Activated T-cell treated with anti-CD3 and anti-CD28 coated beads, Interleukin-2, amount 50 U/mL, for 1 hour (primary cell): ENCODE measurements at places on chromosomes 1 and 21.
A peak's percentile ranks its signal among the peaks of the same experiment; 100 is the strongest.

- DNase-seq = no peak
Observed at GRCh38 chr1:170445096-170445495, 86.9 kb upstream of the GORAB start.

DNA sequence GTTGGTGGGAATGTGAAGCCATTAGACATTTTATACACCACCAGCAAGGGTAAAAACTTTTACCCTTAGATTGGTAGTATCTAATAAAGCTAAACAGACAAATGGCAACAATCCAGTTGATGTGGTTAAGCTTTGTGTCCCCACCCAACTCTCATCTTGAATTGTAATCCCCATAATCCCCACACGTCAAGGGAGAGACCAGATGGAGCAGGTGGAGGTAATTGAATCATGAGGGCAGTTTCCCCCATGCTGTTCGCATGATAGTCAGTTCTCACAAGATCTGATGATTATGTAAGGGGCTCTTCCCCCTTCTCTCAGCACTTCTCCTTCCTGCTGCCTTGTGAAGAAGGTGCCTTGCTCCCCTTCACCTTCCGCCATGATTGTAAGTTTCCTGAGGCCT lies 602.3 kb downstream of the NUF2 start:
- DNase-seq = no peak

GRCh38 chr1:71687376-71687775 lies 595.0 kb downstream of the NEGR1 start:
- DNase-seq = no peak

DNA sequence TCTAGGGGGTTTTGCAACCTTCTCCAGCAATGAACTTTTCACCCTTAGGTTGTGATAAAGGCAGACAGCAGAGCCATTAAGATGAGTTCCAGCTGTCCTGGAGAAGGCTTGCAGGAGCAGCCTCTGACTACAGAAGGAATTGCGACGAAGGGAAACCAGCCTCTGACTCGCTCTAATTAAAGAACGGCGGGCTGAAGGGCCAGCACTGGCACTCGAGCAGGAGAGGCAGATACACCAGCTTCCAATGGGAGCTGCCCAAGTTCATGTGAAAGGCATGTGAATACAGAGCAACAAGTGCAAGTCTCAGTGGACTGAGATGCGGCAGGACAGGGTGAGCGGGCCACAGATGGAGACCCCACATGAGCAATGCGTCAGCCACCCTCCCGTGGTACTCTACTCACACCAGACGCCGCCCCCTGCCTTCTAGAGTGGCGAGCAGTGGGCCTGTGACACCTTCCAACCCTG lies 15.7 kb downstream of the RCC2 start:
- no peak for DNase-seq

GRCh38 chr1:93450321-93450720 lies 2.4 kb downstream of the FNBP1L start:
- DNase-seq = no peak

DNA sequence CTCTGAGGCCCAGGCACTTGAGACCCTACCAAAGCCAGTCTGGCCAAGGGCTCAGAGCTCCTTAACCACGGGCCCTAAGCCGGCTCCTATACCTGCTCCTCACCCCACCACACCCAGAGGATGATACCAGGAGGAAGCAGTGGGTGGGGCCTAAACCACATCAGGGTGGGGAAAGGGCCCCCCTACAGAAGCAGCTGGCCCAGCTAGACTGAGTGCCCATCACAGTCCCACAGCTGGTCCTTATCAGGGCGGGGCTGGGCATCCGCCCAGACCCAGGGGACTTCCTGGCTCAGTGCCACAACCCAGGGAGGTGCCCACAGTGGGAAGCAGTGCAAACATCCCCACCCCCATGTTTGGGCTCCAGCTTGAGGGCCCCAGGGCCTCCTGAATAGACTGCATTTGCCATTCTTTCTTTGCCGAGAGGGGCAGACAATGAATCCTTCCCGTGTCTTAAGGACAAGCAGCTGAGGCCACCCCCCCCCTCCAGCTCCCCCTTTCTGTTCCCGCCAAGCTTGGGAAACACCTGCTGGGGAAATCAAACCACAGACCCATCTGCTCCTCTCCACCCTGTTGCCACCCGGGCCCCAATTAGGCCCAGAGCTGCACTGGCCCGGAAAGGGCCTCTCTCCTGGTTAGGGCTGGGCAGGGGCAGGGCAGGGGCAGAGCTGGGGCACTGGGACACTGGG lies 6.2 kb downstream of the E2F2 start:
- peak; percentile 42 for DNase-seq

- no peak for DNase-seq
Observed at GRCh38 chr1:179021873-179022272, 3.8 kb upstream of the FAM20B start.
